ENCODE measurements at places on chromosomes 3 and 15. TPM values are rescaled to one million over a fixed set of nuclear protein-coding genes. Genes with fewer than 3 reads are reported as not detected.

- DNase-seq, result no peak
Observed at GRCh38 chr3:186303965-186304364, 58.1 kb downstream of the DGKG start.

DNA sequence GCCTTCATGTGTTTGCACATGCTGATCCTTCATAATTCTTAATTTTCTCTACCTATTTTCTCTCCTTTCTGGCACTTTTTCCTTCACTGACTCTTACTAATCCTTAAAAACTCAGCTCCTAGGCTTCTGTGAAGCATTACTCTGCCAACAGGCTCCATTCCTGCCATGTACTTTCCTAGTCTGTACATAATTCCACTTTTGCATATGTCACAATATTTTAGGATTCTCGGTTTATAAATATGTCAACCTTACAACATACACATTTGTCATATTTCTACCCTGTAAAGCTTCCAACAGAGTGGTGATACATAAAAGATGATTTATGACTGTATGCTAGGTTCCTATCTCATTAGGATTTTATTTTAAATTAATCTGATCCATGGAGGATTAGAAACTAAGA lies 38.2 kb upstream of the AGTR1 start:
- DNase-seq, result no peak

Gene GPR27
- total RNA-seq, result 2.4 TPM

GRCh38 chr3:177764933-177765332 lies 567.7 kb upstream of the TBL1XR1 start:
- no peak for DNase-seq

GRCh38 chr15:91801836-91802534 lies 51.5 kb upstream of the SLCO3A1 start:
- no peak for DNase-seq

DNA sequence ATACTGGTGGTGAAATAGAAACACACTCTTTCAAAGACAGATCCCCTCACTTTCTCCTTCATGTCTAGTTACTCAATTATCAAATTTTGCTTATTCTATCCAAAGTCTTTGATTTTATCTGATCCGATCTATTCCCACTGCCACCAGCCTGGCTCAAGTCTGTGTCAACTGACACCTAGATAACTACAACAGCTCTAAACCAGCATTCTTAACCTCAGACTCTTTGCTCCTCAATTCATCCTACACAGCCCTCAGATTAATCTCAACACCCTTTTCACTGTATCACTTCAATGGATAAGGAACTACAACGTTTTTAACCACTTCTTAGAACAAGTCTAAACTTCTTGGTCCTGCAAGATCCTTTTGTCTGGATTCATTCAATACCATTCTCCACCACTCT lies 9.1 kb downstream of the KPNA1 start:
- no peak for DNase-seq

Gene INSYN1
- total RNA-seq, result not detected

- no peak for DNase-seq
Observed at GRCh38 chr15:88256279-88257230, at the start of gene NTRK3. NTRK3 (minus strand) TSS chr15:88256739; CDS start chr15:88256153, 586 bp downstream.

- no peak for DNase-seq
Observed at GRCh38 chr3:180680097-180680430, 775 bp upstream of the CCDC39 start.

- no peak for DNase-seq
Observed at GRCh38 chr3:32571192-32571485, 481 bp upstream of the DYNC1LI1 start.

GRCh38 chr3:123285479-123285878 lies 83.7 kb downstream of the SEC22A start:
- no peak for DNase-seq

DNA sequence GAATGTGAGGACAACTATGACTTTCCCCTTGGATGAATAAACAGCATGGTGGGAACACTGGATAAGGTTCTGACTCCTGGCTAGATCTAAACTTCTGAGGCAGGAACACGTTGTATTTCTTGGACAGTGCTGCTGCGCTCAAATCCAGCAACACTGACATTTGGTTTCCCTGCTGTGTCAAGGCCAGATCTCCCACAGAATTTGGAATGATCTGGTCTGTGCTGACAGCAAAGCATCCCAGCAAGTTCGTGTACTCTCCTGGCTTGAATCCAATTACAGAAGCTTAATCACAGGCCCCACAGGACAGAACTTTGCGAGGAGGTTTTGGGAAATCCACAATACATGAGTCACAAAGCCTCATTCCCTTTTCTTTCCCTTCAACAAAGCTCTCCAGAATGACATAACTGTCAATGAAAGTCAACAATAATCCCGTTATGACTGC lies 92.5 kb downstream of the ADAMTS9 start:
- DNase-seq, result no peak

DNA sequence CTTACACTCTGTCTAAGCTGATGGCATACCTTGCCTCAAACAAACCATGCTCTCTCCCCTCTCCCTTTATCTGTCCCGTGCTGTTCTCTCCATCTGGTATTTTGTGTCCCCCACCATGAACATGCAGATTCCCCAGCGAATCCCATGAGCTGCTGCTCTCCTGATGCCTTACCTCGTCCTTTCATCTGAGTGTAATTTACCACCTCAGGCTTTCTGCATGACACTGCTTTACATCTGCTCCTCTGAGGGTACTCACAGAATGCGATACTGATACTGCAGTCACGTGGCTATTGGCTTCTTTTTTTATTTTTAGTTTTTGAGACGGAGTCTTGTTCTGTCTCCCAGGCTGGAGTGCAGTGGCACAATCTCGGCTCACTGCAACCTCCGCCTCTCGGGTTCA lies 341.7 kb downstream of the PTPRG start:
- no peak for DNase-seq

Gene GHSR
- total RNA-seq, result not detected
